Osteoblast (primary cell): ENCODE measurements at places on chromosomes 4 and X.

GRCh38 chr4:185810746-185811508 is 1.1 kb downstream of the SORBS2 start:
- no peak for DNase-seq

- no peak for DNase-seq
These were observed 76.3 kb upstream of the ARHGAP36 start for GRCh38 chrX:130981836-130982235.

DNA sequence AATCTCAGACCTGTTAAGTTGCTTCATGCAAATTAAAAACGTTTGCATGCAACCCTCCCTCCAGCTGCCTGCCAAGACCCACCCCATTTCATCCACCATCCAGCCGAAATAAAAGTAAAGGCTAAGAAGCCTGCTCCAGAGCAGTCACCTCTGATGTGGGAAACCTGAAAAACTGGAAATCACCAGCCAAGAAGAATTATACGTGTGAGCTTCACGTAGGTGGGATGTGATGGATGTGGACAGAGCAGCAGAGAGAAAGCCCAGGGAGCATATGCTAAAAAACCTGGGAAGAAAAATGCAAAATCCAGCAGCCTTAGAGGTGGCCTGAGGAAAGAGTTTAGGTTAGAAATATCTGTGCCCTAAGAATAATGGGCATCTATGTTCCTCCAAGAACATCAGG is 160.6 kb upstream of the STS start:
- no peak for DNase-seq

DNA sequence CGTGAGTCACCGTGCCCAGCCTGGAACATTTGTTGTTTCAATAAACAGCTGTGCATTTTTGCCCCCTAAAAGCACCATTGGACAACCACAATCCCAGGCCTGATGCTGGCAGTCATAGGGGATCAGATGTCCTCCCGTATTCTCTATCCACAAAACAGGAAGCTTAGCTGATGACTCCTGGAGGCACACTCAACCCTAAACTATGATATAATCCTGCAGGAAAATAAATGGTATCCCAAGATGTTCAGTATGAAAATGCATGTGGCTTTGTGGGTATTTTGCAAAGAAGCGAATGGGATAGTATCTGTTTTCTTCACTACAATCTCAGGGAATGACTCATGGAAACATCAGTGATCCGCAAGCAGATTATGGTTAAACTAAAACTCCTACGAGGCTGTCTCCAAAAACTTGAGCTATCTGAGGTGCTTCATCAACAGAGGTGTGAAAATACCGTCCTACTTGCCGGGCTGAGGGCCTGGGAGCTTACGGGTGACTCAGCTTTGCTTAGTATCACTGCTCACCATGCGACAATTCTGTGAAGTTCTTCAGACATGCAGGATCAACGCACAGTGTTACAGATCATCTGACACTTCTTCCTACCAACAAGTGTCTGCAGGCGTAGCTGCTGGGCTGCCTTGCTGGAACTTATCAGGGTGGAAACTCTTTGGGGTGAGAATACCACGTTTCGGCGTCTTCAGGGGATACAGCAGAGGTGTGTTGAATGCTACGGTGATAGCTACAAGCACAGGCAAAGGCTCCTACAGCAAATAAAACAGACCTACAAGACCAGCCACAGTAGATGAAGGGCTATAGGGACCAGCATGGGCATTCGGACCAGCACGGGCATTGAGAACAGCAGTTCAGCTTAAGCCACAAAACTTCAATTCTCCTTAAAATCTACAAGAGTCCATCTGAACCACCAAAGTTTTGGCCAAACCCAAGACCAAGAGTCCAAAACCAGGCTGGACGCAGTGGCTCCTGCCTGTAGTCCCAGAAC is 148.5 kb downstream of the DHRSX start:
- peak; percentile 92 for DNase-seq

GRCh38 chrX:130771648-130772047 is 131.4 kb downstream of the ENOX2 start:
- no peak for DNase-seq
